GM03348 (cell line): ENCODE measurements at places on chromosomes 2 and 18.

- DNase-seq = no peak
Measured at GRCh38 chr2:17803497-17803896, 12.8 kb upstream of the MSGN1 start.

DNA sequence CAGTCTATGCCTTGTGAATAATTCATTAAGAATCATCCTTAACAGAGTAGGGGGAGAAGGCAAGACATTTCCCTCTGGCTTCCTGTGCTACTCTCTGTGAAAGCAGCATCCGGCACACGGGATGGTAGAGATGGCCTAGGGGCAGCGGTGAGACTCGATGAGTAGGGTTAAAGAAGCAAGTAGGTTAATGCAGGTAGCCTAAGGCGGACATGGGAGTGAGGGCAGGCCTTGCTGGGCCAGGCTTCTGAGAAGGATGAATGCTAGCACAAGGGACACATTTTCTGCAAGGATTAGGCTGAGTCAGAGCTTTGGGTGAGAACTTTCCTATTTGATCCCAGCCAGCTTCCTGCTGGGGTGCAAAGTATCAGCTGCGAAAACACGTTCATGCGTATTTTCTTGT, 80.8 kb downstream of the NXPH2 start:
- DNase-seq = no peak

DNA sequence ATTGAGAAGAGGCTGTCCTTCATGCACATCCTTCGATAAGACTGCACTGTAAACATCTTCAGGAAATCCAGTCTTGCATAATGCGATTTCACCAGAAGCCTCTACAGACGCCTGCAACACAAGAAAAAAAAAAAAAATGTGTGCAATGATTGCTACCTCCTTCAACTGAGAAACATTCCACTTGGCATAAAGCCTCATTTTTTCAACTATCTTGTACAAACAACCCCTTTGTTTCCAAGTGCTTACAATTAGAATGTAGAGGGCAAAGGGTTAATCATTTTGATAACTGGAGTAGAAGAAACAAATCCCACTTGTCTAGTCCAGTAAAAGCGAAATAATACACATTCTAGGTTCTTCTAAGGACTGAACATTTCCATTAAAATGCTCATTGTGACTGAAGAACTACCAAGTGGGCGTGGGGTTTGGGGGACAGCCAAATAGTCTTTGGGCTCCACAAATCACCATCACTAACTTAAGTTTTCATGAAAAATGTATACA, 29.2 kb downstream of the CDH2 start:
- DNase-seq = no peak

GRCh38 chr2:172962824-172963223, 112.8 kb upstream of the MAP3K20 start:
- DNase-seq = no peak

- no peak for DNase-seq
Measured at GRCh38 chr2:234494361-234495250, 2.3 kb downstream of the ARL4C start.

- peak; percentile 10 for DNase-seq
Measured at GRCh38 chr18:21362831-21363230, 120.8 kb downstream of the GREB1L start.

DNA sequence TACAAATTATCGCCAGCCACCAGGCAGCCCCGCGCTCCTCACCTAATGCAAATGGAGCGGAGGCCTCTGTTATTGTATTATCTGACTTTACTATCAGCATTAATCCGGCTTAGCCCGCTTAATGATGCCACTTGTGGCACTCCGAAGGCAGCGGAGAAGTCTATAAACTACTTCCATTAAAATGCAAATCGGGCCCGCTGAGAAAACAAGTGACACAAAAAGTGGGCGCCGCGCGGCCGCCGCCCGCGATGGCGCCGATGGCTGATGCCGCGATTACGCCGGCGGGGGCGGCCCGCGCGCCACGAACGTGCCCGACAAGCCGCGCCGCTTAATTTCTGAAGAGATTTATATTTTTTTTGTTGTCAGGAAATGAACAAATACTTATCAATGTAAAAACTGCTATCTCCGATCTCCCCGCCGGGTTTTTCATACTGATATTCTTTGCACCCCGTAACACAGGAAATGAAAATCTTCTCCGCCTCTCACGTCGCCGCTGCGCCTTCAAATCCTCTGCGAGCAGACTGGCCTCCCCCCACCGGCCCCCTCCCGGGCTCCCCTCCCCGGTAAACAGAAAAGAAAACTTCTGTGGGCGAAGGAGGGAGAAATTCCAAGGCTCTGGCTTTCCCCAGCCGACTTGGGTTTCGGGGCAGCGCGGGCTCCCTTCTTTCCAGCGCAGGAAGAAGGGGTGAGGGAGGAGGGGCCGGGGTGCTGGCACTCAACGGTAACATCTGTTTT, 221.8 kb downstream of the INSIG2 start:
- DNase-seq = peak; percentile 74

DNA sequence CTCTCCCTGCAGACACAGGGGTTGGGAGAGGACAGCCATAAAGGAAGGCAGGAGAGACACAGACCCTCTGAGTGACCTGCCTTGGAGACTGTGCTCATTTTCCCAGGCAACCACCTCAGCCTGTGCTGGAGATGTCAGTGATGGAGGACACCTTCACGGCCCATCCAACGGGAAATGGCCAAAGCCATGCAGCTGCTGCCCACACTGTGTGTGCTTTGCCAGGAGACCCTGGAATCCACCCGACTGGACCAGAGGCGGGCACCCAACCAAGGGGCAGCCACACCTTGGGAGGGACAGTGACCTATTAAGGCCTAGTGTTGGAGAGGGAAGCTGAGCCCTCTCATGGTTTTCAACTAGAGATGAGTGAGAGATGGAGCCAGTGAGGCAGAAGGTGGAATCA, 192.5 kb downstream of the SMAD2 start:
- no peak for DNase-seq

- no peak for DNase-seq
Measured at GRCh38 chr2:126467367-126468054, 188.4 kb upstream of the GYPC start.

DNA sequence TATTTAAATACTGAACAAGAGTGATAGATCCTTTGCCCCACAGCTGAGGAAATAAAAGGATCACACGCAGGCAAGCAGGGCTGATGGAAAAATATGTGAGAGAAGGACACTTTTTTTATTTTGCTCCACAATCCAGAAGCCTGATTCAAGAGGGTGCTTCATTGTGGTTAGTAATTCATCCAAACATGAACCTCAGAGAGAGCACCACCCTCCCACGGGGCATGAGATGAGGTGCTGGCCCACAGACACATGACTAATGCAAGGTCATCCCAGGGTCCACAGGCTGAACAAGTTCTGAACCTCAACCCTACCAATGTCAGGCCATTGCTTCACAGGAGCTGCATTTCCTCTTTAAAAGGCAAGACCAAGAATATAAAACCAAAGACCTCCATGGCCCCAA, 239.6 kb downstream of the MREG start:
- DNase-seq = peak; percentile 88

DNA sequence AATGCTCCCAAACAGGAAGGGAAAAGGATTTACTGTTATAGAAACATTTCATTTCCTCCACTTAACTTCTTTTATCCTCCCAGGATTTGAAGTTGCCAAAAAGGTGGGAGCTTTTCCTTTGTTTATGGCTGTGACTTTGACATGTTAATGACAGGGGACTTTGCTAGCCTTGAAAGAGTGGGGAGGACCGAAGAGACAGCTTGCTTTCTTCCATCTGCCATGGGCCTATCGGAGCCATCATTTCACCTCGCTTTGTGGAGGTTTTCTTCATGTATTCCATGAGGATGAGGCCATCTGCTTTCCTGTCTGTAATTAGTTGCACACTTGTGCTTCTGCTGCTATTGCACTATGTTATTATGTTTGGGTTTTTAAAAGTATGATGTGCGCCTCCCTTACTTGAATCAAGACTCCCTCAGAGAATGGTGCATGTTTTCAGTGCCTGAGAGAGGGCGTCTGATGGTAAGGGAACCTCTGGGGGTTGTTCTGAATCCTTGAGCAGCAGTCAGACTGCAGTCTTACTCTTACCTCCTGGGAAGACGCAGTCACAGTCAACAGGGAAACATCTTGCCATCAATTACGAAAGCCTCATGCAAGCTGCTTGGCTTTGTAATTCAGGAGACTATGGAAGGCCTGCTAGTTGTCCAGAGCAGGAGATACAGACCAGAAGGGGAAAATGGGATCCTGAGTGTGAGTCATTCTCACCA, 173.3 kb upstream of the MGAT5 start:
- DNase-seq = no peak

DNA sequence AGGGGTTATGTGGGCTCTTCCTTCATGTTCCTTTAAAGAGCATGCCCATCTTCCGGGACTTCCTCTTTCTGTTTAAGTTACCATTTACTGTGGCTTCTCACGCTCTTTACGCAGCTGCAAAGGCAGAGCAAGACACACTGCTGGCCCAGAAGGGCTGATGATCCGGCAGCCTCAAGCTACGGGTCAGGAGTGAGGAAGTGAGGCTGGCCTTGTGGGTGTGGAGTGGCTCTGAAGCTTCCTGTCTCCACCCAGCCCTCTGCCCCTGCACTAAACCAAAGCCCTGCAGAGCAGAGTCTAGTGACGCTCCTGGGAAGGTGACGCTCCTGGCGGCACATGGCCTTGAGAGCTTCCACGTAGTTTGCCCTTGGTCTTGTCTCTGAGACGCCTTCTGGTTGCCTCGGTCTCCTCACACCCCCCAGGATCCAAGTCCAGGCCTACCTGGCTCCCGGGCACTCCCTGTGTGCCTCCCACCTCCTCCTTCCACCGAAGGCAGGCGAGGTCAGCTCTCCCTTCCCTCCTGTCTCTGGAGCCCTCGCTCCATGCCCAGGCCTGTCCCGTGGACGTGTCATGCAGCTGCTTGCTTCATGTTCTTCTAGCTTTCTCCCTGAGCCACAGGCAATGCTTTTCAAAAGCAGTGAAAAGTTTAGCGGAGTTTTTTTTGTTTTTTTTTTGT, 50.3 kb downstream of the ARL4C start:
- no peak for DNase-seq

GRCh38 chr2:209721497-209721896, 50.1 kb upstream of the UNC80 start:
- DNase-seq = no peak

DNA sequence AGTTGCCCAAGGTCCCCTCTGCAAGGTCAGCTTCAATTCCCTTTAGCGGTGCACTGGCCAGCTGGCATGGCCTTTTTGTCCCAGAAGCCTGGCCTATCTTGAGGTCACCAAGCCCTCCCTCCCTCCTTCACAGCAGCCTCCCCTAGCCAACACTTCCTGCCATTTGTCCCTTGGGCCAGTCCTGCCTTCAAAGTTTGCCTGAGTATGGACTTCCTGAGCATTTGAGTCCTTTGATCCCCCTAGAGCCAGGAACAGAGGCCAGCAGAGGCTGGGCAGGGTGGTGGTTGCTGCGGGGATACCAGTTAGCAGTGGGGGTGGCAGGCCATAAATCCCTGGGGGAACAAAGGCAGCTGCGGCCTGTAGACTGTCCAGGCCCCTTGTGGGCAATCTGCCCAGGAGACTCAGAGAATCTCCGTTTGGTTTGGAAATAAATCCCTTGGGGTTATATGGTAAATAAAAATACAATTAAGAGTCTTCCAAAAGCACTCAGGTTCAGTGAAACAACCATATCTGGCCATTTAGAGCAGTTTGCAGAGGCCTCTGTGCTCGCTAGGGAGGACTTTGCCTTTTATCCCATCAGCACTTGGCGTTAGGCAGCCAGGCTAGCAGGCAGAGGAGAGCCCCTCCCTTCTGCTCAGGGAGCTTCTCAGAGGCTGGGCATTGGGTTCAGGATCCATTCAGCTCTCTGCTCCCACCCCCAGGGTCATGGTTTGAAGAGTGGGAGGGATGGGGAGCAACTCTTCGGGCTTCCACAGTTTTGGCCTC, 3.1 kb upstream of the HES6 start:
- no peak for DNase-seq

DNA sequence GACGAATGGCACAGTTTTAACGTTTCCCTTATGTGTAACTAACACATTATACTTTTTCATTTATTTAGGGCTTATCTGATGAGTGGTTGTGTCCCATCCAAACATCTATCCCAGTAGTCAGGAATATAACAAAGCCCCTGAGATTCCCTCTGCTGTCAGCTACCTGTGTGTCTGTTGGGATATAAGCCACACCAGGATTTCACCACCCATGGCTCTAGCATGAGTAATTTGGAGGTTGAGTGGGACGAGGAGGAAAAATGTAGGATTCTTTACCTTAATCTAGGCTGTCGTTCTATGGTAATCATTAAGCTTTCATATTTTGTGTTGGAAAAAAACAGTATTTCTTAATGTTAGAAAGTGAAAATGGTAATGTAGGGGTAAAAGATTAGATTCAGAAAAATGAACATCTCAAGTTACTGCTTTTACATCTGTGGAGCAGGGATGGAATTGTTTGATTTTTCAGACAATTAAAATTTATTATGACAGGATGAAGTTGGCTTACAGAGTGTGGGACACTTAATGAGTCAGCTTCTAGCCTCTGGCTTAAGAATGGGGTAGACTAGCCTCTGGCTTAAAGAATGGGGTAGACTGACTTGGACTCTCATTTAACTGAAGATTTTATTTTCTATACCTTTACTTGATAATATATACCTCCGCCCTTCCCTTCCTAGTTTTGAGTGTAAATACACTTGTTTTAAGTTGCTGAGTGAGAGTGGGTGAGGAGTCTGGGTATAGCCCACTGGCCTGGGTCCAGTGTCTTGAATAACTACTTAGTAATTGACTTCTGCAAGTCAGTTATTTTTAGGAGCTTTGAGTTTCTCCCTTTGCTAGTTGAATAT, 88.5 kb upstream of the RANBP2 start:
- no peak for DNase-seq

GRCh38 chr18:23958036-23958435, 56.5 kb upstream of the TTC39C start:
- DNase-seq = peak; percentile 57
